ENCODE measurements at places on chromosomes 11 and 22. TPM values are rescaled to one million over a fixed set of nuclear protein-coding genes. Genes with fewer than 3 reads are reported as not detected.
A peak's percentile ranks its signal among the peaks of the same experiment; 100 is the strongest.

Gene KREMEN1
- not detected for total RNA-seq

Gene EMID1
- not detected for total RNA-seq

Gene NPAS4
- total RNA-seq, result not detected

Gene VSIG10L2
- not detected for total RNA-seq

Gene OOSP2
- total RNA-seq, result not detected

Gene GSTT2B
- total RNA-seq, result not detected

Gene MYO7A
- 0.61 TPM for total RNA-seq

GRCh38 chr22:17705951-17706900 lies 67.7 kb downstream of the BCL2L13 start:
- peak overlapping the region; percentile 29 for H3K4me3 ChIP-seq
- H3K4me1 ChIP-seq, result peaks cover 11% of the 10 kb centered on the region
- H3K36me3 ChIP-seq, result peaks cover 3% of the 10 kb centered on the region
- DNase-seq, result peak; percentile 1
- no peak overlapping the region for H3K27ac ChIP-seq

DNA sequence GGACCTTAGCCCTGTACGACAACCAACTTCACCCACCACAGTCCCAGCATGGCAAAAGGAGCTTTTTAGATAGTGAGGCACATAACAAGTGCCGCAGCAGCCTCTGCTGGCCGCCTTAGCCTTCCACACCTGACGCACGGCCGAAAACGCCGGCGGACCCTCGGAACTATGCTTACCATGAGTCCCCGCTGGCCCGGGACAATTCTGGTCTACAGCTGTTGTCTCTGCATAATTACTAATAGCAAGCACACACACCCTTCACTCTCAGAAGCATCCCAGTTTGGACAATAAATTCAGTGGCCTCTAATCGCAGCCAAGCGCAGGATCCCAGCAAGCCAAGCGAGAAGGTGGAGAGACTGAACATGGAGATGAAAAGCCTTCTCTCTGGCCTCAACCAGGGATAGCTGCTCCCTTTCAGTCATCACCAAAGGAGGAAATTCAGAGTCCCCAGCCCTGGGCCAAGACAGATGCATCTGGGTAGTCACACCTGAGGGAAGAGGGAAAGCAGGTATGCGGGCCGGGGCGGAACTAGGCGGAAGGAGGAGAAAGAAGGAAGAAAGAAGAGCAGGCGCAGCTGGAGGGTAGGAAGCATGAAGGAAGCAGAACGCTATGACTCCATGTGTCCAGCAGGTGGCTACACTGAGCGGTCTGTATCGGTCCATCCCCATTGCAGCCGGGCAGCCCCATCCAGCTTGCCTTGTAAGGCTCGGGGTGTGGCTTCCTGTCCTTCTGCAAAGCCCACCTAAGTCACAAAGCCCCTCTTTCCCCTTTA lies 40.3 kb downstream of the BUD13 start:
- H3K27ac ChIP-seq, result no peak overlapping the region
- H3K27me3 ChIP-seq, result no peaks in the 10 kb centered on the region
- no peak overlapping the region for H3K4me3 ChIP-seq
- H3K4me1 ChIP-seq, result peaks cover 7% of the 10 kb centered on the region

DNA sequence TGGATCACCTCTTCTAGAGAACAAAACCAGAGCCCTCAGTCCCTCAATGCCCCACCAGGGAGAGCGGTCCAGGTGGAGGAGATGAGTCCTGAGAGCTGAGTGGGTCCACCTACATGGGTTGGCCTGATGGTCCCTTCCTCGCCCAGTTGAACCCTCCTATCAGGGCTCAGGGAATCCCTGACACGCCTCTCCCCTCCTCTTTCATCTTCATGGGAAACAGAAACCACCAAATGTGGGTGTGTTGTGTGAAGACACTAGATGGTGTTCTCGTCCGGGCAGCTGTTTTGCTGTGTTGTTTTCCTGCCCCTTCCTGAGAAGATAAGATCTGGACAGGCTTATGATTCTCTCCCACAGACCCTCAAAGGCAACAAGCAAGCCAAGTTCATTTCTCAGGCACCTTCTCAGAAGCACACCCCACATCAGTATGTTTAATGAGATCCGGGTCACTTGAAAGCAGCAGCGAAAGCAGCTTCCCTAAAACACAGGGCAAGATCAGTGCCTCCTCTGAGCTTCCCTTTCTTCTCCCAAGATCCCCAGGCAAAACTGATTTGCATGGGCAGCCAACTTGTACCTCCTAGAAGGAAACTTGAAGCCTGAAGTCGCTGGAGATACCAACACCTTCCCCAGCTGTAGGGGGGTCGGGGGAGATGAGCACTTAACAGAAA lies 35.3 kb upstream of the POU2AF1 start:
- H3K4me3 ChIP-seq, result peak overlapping the region; percentile 28
- H3K27ac ChIP-seq, result no peak overlapping the region
- peaks cover 34% of the 10 kb centered on the region for H3K4me1 ChIP-seq
- H3K27me3 ChIP-seq, result no peaks in the 10 kb centered on the region

DNA sequence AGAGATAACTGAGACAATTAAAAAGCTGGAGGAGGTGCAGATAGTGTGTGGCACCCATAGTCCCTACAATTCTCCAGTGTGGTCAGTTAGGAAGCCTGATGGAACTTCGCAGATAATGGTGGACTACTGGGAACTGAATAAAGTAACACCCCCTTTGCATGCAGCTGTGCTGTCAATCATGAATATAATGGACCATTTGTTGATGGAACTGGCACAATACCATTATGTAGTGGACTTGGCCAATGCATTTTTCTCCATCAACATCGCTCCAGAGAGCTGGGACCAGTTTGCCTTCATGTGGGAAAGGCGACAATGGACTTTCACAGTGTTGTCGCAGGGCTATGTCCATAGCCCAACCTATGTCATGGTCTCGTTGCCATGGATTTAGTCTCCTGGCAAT lies 324.2 kb downstream of the TMEM135 start:
- no peaks in the 10 kb centered on the region for H3K27me3 ChIP-seq
- H3K4me3 ChIP-seq, result no peak overlapping the region
- no peaks in the 10 kb centered on the region for H3K4me1 ChIP-seq
- DNase-seq, result no peak

DNA sequence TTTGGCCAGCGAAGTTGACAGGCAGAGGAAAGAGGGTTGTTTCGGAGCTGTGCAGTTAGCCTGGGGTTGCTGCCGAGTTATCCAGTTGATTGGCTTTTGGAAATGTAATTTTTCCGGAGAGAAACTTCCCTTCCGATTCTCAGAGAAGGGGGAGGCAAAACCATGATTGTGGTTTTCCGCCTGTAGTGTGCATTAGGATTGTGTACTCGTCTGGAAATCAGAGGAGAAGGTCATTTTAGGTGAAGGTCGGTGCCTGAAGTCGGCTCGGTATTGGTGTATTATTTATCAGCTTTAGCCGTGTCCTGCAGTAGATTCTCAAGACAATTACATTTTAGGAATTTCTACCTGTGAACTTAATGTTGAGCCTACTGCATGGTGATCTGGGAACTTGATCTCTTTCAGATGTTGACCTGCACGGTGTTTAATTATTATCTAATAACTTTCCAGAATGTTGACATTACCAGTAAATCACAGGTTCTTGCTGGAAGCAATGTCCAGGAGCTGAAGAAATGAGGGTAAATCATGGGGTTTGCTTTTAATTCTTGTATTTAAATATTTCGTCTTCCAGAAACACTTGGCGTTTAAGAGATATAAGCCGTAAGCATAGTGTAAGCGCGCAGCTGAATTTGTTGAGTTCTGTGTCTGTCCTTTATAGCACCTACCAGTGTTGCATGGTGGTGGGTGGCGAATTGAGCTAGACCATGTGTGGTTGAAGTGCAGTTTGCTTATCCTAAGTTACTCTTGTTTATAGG lies 1.3 kb downstream of the ARHGEF12 start:
- peak overlapping the region; percentile 77 for H3K4me3 ChIP-seq
- peaks cover 26% of the 10 kb centered on the region for H3K4me1 ChIP-seq
- DNase-seq, result no peak
- no peaks in the 10 kb centered on the region for H3K36me3 ChIP-seq
- H3K27ac ChIP-seq, result no peak overlapping the region
- H3K27me3 ChIP-seq, result peaks cover 58% of the 10 kb centered on the region

GRCh38 chr11:101453682-101454081 lies 130.1 kb downstream of the TRPC6 start:
- H3K4me1 ChIP-seq, result no peaks in the 10 kb centered on the region
- H3K4me3 ChIP-seq, result no peak overlapping the region
- DNase-seq, result no peak

- H3K27me3 ChIP-seq, result no peaks in the 10 kb centered on the region
- no peak overlapping the region for H3K4me3 ChIP-seq
- no peak overlapping the region for H3K27ac ChIP-seq
Measured at GRCh38 chr11:61473370-61474012, 35.1 kb upstream of the LRRC10B start.

DNA sequence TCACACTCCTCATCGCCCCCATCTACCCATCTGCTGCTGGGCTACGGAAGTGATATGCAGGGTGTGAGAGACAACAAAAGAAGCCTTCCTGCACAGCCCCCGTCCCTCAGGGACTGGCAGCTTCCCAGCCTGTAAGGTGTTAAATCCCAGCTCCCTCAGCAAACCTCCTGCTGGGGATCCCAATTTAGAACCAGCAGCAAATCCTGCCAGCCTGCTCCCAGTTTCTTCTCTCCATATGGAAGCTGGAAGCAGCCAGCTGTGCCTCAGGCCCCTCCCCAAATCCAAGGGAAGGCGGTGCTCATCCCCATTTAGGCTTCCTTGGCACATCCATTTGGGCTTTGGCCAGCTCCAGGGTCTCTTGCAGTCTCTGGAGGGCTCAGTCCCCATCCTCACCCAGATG lies 47.5 kb downstream of the PAMR1 start:
- no peaks in the 10 kb centered on the region for H3K27me3 ChIP-seq
- H3K4me3 ChIP-seq, result no peak overlapping the region
- no peaks in the 10 kb centered on the region for H3K36me3 ChIP-seq
- no peak overlapping the region for H3K27ac ChIP-seq
- H3K4me1 ChIP-seq, result no peaks in the 10 kb centered on the region
